ENCODE measurements at places on chromosomes 4 and X.

DNA sequence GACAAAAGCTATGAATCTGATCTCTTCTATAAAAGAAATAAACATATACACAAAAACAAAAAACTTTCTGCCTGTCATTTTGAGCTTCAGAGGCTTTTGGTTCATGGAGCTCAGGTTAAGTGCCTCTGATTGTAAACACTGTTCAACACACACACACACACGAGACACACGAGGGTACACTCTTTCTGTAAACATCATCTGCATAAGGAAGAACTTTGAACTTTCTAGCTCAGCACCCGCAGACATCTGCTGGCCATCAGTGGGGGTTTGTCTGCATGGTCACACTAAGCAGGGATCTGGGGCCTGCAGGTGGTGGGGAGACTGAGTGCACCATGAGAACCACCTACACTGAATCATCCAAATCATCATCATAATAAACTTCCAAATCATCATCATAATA, 54.9 kb downstream of the STX18 start:
- no peak for DNase-seq

DNA sequence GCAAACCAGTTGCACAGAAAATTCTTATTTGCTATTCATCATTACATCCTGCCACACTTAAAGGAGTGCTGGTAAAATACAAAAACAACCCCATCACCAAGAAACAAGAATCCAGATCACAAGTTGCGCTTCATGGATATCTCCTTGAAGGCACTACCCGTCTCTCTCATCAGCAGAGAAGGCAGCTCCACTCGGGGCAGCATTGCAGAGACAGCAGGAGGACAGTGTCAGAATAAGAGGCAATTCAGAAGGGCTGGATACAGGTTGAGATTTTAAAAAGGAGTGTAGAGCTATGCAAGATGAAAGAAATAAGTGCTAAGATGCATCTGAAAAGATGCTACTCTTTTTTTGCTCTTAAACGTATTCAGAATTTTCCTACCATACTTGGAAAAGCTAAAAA, 71.4 kb downstream of the LDB2 start:
- no peak for DNase-seq

DNA sequence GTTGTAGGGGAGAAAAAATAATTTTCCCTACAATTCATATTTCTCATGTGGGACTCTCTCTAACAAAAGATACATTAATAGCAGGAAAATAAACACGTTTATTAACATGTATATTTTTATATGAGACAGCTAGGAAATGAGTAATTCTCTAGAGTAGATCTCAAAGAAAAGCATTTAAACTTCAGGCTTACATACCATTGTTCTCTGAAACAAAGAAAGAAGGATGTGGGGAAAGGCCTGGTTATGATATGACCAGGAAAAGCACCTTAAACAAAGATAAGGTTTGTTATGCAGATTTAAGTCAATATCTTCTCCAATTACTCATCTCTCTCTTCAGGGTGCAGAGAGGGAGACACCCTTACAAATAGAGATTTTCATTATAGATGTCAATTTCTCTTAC, 131.3 kb downstream of the SLC7A11 start:
- DNase-seq: no peak

GRCh38 chrX:16970977-16971376, 24.5 kb downstream of the REPS2 start:
- DNase-seq: no peak

- no peak for DNase-seq
Observed at GRCh38 chr4:60315586-60315985, 884.5 kb upstream of the ADGRL3 start.

DNA sequence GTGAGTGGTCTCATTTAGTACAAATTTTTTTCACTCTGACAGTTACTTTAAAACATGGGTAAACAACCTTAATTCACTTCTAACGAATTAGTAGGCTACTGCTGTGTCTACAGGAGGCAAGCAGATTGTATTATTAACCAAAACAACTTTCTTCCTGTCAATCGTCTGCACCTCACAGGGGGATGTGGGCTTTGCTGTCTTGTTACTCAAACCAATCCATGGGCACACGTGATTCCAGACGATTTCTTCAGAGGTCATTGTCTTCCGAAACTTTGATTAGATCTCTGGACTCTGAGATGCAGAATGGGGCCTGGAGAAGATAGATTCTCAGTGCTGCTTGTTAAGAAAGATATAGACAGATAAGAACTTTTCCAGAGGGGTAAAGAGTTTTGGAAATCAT, 327.8 kb downstream of the DHX15 start:
- no peak for DNase-seq

GRCh38 chr4:101192244-101192643, 155.1 kb downstream of the PPP3CA start:
- no peak for DNase-seq

DNA sequence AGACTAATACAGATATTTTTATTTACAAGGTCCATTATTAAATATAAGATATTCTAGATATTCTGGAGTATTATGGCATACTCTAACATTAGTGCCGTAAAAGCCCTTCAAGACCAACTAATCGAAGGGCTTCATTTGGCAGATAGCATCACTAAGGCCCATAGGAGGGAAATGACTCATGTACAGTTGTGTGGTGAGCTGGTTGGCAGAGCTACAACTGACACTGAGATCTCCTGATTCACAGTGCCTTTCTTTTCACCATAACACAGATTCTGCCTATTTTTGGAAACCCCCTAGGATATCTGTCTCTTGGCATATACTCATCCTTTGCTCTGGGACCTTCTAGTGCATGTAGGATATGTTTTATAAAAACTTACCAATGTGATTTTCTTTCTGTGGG, 201.7 kb upstream of the AFF2 start:
- no peak for DNase-seq

GRCh38 chr4:142567620-142568451, 278.3 kb downstream of the INPP4B start:
- no peak for DNase-seq

DNA sequence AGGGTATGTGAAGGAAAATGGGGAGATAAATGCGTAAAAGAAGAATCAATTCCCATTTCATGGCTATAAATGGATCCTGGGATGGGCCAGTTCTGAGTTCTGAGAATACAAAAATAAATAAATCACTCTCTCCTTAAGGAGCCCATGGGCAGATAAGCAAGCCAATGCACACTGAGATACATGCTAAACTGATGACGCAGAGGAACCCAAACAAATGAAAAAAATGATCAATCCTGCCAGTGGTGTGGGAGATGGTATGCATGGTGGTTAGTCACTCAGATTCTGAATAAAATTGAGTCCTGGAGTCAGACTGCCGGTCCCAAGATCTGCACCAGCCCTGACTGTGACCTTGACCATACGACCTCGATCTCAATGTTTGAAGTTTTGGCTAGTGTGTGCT, 59.7 kb downstream of the NEIL3 start:
- DNase-seq: no peak

DNA sequence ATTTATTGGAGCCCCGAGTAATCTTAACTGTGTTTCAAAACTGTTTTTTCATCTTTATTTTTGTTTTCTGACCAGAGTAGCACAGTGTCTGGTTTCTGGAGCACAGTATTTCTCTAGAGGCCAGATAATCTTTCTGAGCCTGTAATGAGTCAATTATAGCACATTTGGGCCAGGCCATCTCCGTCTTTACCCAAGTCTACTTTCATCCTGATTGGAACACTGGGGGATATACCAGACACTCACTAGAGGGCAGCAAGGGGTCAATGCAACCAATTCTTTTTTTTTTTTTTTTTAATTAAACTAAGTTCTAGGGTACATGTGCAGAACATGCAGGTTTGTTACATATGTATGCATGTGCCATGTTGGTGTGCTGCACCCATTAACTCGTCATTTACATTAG, 282.0 kb downstream of the ARHGAP24 start:
- no peak for DNase-seq

DNA sequence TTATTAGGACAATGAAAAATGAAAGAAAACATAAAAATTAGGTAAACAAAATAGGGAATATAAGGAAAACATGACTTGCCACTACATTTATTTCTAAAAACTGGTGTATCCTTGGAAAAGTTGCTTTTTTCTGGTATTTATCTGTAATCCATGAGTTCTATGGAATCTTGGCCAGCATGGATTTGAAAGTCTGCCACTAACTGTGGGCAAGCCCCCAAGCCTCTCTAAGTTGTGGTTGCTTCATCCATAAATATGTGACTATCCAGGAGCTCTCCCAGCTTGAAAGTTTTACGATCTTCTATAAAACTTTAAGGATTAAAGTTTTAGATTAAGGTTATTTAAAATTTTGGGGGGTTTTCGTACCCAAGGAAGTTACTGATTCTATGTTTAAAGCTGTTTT, 21.8 kb downstream of the RPS6KA3 start:
- DNase-seq: no peak

GRCh38 chr4:48841045-48841827, 10.3 kb downstream of the OCIAD1 start:
- DNase-seq: no peak

- no peak for DNase-seq
Observed at GRCh38 chr4:181478656-181479055, 764.5 kb upstream of the TENM3 start.

DNA sequence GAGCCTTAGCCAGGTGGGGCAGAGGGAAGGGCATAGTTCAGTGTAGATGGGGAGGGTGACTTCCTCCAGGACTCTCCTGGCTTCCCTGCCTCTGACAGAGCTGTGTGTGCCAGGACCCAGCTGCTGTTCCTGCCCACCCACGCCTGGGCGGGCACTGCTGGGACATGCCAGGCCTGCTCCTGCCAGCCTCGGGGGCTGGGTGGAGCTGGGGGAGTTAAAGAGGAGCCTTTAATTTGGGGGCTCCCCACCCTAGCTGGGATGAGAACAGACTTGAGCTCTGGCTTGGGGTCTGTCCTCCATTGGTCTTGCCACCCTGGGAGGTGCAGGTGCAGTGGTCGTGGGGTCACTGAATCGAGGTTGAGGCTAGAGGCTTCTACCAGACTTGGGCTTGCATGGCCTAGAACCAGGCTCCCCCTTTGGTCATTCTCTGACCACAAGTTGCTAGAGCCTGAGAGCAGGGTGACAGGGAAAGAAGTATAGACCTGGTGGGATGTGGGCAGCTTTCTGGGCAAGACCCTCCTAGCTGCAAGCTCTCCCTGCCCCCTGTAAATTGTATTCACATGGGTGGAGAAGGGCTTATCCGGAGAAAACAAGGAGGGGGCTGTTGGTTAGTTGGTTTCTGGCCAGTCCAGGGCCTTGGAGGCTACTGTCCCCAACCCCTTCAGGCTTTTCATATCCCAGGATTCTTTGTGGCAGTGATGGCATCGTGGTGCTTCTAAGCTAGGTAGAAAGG, 5.7 kb downstream of the EFNB1 start:
- no peak for DNase-seq

DNA sequence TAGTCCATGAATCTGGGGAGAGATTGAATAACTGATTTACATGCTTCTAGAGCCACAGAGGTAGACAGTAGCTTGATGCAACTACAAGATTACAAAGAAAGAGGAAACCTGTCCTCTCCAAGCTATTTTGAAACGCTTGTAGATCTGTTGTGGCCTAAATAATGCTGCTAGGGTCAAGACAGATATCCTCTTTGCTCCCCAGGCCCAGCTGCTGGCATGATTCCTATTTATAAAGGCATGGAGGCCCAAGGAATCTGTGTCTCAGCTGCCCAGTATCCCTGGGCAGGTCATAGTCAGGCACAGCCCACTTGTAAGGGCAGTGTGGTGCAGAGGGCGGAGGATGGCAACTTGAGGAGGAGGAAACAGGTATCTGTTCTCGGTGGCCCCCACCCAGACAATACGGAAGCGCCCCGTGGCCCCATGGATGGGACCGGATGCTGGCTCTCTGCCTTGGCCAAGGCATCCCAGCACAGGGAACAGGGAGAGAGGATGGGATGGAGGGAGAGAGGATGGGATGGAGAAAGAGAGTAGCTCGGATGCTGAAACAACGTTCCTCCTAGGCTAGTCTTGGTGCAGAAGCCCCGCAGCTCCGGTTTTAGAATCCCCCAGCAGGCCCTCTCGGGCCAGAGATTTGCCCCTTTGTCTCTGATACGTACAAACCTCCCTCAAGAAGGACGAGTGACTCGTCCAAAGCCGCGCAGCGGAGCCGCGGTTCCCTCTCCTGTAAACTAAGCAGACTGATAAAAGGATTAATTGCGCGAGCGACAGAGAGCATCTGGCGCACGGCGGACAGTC, 767 bp upstream of the SMIM20 start:
- DNase-seq: peak; percentile 1

- no peak for DNase-seq
Observed at GRCh38 chr4:145564540-145564939, 54.6 kb upstream of the MMAA start.

GRCh38 chr4:102586002-102586643, 85.0 kb downstream of the NFKB1 start:
- DNase-seq: no peak

GRCh38 chrX:7876957-7877356, 34.0 kb downstream of the VCX start:
- DNase-seq: no peak

- no peak for DNase-seq
Observed at GRCh38 chr4:86960557-86960961, 25.7 kb downstream of the AFF1 start.

- DNase-seq: no peak
Observed at GRCh38 chrX:126141014-126141413, 25.1 kb downstream of the DCAF12L2 start.

DNA sequence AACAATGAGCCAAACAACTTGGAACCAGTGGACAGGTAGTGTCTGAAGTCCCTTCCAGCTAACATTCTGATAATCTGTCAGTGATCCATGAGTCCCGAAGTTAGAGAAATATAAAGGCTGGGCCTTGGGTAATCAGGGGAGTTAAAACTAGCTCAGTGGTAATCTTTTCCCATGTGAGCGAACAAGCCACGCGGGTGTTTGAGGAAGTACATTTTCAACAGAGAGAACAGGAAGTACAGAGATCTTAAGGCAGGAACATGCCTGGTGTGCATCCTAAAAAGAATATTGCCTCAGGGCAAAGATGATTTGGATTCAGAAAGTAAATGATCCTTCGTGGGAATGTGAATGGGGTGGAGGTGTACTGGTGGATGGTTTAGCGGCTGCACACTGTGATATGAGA, 42.9 kb downstream of the FNIP2 start:
- no peak for DNase-seq

DNA sequence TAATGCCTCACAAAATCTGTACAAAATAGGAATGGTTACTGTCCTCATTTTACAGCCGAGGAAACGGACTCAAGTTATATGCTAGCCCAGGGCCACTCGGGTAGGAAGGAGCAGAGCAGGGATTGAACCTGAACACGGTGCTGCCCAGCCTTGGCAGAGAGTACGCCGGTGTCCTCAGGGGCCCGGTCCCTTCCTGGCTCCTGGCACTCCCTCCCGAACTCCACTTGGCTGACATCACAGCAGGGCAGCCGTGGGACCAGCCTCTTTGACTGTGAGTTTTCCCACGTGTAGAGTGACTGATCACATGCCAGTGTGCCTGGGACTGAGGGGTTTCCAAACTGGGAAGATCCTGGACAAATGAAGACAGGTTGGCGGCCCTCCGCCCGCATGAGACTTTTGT, 23.7 kb downstream of the MAN2B2 start:
- no peak for DNase-seq

DNA sequence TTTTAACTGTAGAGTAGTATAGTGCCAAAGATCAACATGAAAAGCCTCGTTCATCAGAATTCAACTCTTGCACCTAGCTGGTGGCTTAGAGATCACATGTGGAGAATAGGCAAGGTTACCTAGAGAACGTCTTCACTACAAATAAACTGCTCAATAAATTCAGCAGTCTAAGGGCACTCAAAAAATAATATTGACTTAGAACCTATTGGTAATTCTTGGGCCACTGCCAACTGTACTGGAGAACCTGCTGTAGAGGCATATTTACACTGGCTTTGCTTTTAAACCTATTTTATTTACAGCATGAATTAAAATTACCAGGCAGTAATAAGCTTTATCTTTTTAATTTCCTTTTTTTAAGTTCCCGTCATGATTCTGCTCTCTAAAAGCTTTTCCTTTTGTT, 343.7 kb downstream of the PDHA2 start:
- no peak for DNase-seq

Measured in activated T-helper 1 cell treated with anti-CD3 and anti-CD28 coated beads, Interleukin-2, amount 50 U/mL, for 16 hours (primary cell).